ENCODE measurements at places on chromosomes 1 and 21.
A peak's percentile ranks its signal among the peaks of the same experiment; 100 is the strongest.

DNA sequence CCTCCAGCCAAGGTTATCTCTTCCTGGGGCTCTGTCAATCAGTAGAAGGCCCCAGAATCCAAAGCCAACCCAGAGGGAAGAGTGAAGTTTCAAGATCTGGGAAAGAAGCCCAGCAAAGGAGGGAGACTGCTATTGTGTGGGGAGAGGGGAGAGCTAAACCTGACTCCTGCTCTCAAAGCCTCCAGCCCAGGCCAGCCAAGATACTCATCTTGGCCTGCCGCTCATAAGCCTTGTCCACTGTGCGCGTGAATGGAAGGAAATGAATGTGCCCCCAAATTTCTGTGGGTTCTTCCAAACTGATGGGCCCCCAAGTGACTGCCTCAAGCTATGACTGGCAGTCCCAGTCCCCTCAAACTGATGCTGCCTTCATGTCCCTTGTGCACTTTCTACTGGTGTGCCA lies 2.0 kb downstream of the PLXNA2 start:
- DNase-seq, result no peak

- no peak for DNase-seq
Observed at GRCh38 chr1:25065795-25066238, 135.7 kb upstream of the RUNX3 start.

DNA sequence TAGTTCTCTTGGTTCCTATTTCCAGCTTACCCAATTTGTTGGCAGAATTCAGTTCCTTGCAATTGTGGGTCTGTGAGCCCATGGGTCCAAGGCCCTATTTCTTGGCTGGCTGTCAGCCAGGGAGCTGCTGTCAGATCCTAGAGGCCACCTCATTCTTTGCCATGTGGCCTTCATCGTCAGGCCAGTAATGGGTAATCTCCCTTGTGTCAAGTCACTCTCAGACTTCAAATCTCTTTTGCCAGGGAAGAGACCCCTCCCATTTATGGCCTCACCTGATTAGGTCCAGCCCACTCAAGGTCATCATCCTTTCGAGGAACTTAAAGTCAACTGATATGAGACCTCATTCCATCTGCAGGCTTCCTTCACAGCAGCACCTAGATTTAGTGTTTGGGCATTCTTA lies 17.9 kb downstream of the OBSCN start:
- no peak for DNase-seq

DNA sequence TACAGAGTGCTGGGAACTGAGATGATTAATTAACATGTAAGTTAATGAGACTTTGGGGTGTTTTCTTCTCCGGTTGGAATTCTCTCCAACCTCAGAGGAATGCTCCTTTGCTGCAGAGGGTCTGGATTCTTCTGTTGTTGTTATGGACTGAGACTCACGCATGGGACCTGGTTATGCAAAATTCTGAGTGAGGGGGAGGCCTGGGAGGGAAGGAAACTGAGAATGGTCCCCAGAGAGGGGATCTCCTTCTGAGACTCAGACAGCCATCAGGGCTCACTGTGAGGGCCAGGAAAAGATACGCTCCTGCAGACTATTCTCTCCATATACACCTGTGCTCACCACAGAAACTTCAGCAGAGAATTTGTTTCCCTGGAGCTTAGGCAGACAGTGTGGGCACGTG lies 56.3 kb downstream of the HTR6 start:
- no peak for DNase-seq

GRCh38 chr1:36088577-36089392 lies at the start of gene ADPRS:
Gene ADPRS, plus strand, starts transcription at chr1:36088892. Its CDS starts 13 bp downstream, at chr1:36088905.
- DNase-seq, result peak; percentile 83

Data from stimulated activated CD4-positive, alpha-beta T cell treated with anti-CD3 and anti-CD28 coated beads, Interleukin-2, amount 100 ng/mL, for 4 hours (primary cell).